Activated CD8-positive, alpha-beta T cell treated with anti-CD3 and anti-CD28 coated beads for 36 hours (primary cell): ENCODE measurements at places on chromosomes 16 and 17.

- DNase-seq, result no peak
Observed at GRCh38 chr16:16075488-16076422, 126.3 kb downstream of the ABCC1 start.

DNA sequence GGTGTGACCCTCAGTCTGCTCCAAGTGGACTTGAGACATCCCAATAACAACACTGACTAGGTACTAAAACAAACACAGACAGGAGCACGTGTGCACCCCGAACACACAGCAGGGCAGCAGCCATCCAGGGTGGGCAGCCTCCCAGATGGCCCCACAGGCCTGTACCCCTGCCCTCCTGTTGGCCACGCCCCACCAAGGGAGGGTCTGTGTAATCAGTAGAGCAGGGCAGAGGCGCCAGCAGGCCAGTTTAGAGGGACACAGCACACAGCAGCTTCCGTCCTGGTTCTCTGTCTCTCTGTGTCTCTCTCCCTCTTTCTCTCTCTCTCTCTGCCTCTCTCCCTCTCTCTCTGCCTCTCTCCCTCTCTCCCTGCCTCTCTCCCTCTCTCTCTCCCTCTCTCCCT, 21.4 kb downstream of the ACTG1 start:
- no peak for DNase-seq

GRCh38 chr16:67677712-67678111, 11.1 kb downstream of the C16orf86 start:
- no peak for DNase-seq

DNA sequence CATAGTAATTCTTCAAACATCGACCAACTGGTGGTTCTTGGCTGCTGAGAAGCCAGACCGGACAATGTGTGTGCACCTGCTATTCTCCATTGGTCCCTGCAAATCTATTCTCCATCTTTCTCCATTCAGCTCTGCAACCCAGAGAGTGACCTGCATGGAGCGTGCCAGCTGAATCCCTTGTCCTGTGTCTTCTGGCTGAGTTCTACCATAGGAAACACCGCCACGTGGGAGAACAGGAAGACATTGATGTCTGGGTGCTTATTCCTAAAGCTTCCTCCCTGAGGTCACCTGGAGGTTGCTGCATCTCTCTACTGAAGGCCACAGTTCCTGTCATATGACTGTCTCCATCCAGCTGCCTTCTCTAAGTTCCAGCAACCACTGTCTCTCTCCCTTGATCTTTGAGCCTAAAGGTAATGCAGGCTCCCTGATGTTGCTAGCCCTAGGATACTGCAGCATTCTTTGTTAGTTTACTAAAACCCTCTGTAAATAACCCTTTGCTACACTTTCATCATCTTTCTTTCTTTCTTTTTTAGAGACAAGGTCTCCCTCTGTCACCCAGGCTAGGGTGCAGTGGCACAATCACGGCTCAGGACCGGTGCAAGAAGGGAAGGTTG, 10.6 kb upstream of the SMG1 start:
- no peak for DNase-seq

DNA sequence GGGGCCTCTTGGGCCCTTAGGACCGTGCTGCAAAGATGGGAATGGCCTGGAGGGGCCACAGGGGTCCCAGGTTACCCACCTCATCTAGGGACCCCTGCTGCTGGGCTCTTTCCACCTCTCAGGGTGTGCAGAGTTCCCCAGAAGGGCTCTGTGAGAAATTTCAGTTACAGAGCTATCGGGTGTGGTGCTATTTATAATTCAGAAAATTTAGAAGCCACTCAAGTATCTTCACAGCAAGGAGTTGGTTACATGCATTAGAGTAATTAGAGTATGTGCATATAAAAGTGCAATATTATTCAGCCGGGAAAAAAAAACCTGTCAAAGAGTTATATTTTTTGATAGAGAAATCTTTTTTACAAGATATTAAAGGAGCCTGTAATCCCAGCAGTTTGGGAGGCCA, 18.9 kb downstream of the C16orf90 start:
- DNase-seq, result no peak
